ENCODE measurements at places on chromosomes 5 and 9.

GRCh38 chr9:69760278-69760610 lies 433 bp upstream of the PTAR1 start:
- DNase-seq = no peak

GRCh38 chr5:119328753-119329602 lies 26.8 kb upstream of the TNFAIP8 start:
- DNase-seq = peak; percentile 66

GRCh38 chr5:169954786-169955185 lies 25.5 kb downstream of the INSYN2B start:
- DNase-seq = no peak

GRCh38 chr5:67042176-67043003 lies 154.2 kb downstream of the CD180 start:
- DNase-seq = no peak

- DNase-seq = no peak
Observed at GRCh38 chr5:138605254-138605972, 30.2 kb upstream of the HSPA9 start.

GRCh38 chr5:112479418-112479817 lies 60.3 kb upstream of the EPB41L4A start:
- DNase-seq = no peak

DNA sequence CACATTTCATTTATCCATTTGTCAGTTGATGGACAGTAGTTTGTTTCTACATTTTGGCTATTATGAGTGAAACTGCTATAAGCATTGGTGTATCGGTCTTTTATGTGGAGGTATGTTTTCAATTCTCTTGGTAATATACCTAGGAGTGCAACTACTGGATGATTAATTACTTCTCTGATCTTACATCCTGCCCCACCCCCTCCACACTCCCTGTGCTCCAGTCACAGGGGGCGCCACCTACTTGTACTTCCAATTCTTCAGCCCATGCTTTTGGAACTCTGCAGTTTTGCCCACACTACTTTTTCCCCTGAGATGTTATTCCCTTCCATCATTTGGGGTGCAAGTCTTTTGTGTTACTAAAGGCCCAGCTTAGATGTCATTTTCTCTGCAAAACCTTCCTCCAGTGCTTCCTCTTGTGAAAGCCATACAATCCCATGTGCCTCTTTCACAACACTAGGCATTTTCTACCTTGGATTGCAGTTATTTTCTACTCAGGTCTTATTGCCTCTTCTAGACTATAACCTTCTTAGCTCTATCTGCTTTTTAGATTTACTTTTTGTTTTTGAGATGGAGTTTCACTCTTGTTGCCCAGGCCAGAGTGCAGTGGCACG lies 42.1 kb downstream of the SEC61B start:
- no peak for DNase-seq

DNA sequence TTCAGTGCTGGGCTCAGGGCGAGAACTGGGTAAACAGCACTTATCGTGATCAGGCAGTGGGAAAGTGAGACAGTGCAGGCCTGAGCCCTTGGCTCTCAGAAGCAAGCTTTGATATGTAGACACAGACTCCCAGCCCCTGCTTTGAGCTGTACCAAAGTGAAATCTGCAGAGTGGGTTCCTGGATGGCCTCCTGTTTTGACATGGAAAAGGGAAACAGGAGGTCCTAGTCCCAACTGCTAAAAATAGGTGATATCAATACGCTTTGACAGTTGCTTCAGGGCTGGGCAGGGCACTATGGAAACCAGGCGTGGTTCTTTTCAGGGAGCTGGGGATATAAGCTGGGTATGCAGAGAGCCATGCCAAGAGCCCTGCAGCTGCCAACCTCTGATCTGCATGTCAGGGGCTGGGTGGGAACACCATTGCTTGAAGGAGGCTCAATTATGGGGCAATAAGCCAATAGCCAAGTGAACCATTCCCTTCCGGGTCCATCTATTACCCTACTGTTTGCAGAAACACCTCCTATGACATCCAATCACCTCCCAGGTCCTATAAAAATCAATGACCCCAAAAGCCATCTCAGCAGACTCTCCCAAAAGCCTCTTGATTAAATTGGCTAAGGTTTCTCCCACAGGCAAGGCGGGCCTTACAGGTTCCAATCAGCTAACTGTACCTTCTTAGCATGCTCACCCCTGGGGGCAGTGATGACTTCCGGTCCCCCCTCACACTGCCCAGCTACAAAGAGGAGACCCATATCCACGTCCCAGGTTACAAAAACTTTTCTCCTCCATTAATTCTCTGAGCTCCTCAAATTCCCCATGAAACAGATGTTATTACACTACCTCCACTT lies 45.8 kb downstream of the EPB41L4B start:
- no peak for DNase-seq

GRCh38 chr5:142549834-142550233 lies 136.1 kb downstream of the FGF1 start:
- no peak for DNase-seq

GRCh38 chr9:35341585-35341984 lies 148.3 kb upstream of the RUSC2 start:
- DNase-seq = no peak

DNA sequence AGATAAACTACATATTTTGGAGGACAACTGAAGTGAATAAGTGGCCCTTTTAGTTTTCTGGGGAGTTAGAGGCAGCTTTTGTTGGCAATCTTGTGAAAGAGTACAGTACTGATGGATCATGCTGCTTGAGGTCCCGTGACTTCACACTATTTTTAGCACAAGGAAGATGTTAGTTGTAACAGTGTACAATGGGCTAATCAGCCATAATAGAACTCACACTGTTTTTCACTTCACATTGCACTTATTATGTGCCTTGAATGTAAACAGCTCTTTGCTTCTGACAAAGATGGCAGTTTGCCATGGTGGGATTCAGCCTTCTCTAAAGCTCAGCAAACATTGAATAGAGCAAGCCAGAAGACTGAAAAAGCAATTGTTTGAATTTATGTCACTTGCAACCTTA lies 176.7 kb upstream of the ZNF608 start:
- no peak for DNase-seq

GRCh38 chr9:3856592-3856991 lies 330.8 kb upstream of the RFX3 start:
- no peak for DNase-seq

DNA sequence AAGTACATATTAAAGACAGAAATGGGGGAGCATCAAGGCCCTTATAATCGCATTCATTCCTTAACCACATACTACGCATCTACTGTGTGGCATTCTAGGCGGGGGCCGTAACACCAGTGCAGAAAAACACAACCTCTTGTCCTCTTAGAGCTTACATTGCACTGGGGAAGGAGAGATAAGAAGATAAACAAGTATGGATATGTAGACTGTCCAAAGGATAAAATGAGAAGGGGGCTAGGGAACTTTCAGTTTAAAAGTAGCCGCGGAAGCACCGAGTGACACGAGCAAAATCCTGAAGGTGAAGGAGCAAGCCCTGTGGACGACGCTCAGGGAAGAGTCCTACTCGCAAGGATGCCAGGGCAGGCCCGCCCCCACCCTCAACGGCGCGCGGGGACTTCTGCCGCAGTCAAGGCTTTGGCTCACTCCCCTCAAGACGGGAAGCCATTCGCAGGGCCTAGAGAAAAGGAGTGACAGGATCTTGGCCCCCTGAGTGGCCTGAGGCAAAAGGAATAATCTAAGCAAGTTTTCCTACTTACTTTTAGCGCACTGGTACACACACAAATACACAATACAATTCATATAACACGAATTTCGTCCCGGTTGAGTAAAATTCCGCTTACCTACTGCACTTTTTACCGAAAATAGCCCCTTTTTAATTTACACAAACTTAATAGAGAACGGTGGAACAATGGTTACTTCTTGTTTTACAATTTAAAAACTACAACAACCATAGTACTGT lies 1.3 kb upstream of the NIPBL start:
- DNase-seq = peak; percentile 43

- no peak for DNase-seq
Observed at GRCh38 chr9:34037626-34038025, 11.1 kb downstream of the UBAP2 start.

DNA sequence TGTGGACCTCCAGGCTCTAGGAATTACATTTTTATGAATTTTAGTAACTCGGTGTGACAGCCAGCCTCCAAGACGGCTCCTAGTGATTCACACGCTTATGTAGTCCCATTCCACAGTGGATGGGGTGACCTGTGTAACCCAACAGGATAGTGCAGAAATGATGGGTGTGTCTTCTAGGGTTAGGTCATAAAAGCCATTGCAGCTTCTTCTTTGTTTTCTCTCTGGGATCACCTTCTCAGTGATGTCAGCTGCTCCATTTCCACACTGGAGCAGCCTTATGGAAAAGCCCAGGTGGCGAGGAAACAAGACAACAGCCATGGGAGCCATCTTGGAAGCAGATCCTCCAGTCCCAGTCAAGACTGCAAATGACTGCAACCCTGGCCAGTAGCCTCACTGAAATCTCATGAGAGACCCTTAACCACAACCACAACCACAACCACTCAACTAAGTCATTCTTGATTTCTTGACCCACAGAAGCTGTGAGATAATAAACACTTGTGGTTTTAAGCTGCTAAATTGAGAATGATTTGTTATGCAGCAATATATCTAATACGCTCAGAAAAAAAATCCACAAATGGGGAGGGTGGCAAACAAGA lies 5.1 kb upstream of the GNPDA1 start:
- DNase-seq = no peak

DNA sequence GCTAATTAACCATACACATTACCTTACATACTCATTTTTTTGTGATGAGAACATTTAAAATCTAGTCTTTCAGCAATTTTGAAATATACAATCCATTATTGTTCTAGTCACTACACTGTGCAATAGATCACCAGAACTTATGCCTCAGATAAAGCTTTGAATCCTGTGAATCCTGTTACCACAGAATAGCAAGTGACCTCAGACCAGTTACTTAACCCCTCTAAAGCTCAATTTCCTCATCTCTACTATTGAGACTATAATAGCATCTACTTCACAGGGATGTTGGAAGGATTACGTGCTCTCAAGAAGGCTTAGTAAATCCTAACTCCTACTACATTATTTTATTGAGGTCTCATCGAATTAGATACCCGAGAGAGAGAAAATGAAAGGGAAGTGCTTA lies 60.2 kb upstream of the PIP5K1B start:
- no peak for DNase-seq

- DNase-seq = no peak
Observed at GRCh38 chr5:139900546-139901250, 105.1 kb downstream of the PSD2 start.

DNA sequence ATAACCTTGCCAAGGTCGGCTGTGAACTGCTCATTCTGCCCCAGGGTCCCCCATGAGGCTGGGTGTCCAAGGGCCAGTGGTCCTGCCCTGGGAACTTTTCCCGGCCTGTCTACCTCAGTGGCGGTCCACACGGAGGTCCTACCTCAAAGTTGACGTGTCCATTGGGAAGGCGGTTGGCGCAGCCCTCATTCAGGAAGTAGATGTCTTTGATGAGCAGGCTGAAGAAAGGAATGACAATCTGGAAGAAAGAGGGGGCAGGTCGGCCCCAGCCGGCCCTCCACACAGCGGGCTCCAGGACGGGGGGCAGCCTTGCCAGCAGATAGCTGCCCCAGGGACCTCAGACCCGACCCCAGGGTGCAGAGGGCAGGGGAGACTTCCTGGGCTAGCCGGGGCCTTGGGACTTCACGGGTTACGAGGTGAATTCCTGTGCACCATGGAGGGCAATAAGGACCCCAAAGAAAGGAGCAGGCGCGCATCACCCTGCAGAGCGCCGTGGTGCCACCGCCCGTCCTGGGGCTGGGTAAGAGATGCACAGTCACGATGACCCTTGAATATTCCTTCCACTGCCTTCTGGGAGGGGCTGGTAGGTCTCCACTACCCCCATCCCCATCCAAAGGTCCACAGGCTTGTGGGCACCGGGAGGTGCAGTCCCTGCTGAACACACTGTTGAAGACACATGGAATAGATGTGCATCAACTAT lies 42.9 kb upstream of the RNF130 start:
- no peak for DNase-seq

- DNase-seq = no peak
Observed at GRCh38 chr5:172659909-172660628, 19.0 kb downstream of the NEURL1B start.

DNA sequence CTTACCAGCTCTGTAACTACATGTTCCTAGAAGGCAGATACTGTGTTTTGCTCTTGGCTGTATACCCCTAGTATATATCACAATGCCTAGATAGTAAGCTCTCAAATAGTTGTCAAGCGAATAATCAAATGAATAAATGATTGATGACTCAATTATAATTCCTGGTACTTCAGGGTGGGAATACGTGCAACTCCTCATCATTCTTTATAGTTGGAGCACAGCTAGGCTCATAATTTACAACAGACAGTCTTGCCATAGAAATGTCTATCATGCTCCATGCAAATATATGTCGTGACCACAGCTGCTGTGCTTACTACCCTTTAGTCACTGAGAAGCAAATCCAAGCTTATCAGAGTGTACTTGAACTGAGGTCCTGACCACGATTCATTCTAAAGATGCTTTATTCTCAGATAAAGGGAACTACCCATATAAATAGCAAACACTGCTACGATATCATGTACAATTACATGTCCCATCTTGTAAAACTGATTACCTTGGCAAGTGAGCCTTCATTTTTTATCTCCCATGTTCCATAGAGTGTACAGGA lies 52.1 kb downstream of the STRBP start:
- no peak for DNase-seq
